Right ventricle myocardium inferior (tissue), 1 donor: ENCODE measurements at places on chromosomes 1 and 21.
A peak's percentile ranks its signal among the peaks of the same experiment; 100 is the strongest.

- DNase-seq: no peak
Measured at GRCh38 chr1:15727021-15727420, 9.0 kb upstream of the SLC25A34 start.

- peak; percentile 1 for DNase-seq
Measured at GRCh38 chr1:22892789-22893188, 79.9 kb downstream of the LACTBL1 start.

GRCh38 chr1:61828805-61829204 is 86.5 kb downstream of the PATJ start:
- no peak for DNase-seq

GRCh38 chr1:239575113-239575512 is 188.7 kb downstream of the CHRM3 start:
- no peak for DNase-seq

- DNase-seq: no peak
Measured at GRCh38 chr1:171969813-171970212, 128.5 kb downstream of the DNM3 start.

- DNase-seq: peak; percentile 44
Measured at GRCh38 chr1:16021681-16022080, at the start of gene CLCNKA. Gene CLCNKA (plus strand): TSS chr1:16022036. CDS start chr1:16022620, 584 bp downstream.

- DNase-seq: no peak
Measured at GRCh38 chr21:23811805-23812204, 1795.5 kb downstream of the MRPL39 start.

GRCh38 chr1:9061252-9061960 is 8.0 kb downstream of the SLC2A5 start:
- no peak for DNase-seq

DNA sequence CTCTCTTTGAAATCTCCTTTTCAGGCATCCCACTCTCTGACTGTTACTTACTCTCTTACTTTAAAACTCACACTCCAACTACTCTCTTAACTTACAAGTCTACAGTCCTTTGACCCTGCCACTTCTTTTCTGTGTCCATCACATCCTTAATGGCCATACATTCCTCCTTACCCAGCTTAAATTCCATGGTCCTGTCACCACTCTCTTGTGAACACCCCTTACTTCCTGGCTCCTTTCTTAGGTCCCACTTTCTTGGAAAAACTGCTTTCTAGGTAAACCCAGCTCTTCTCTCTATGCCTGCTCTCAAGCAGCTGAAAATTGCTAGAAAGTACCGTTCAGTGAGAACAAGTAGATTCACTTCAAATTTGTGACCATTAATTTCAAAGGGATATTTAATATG is 109.1 kb downstream of the OLFML2B start:
- DNase-seq: no peak

GRCh38 chr1:175737451-175737850 is 5.9 kb downstream of the TNR start:
- no peak for DNase-seq

- DNase-seq: no peak
Measured at GRCh38 chr1:28578696-28579218, 13.3 kb upstream of the RAB42 start.
